ENCODE measurements at places on chromosomes 12 and 14.

DNA sequence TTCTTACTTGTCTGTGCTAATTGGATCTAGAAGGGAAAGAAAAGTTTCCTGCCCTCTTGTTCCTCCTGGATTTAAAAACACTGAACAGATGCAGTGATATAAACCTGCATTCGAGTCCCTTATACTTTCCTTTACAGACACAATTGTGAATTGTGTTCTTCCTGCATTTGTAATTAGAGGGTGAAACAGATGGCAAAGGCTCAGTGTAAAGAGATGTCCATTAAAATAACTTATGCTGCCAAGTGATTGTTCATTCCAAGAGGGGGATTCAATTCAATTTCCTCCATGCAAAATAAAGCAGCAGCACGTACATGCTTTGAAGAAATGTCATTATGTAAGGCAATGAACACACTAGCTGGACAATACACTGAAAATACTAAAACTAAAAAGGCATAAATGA, 248.3 kb upstream of the LRIG3 start:
- DNase-seq: no peak

DNA sequence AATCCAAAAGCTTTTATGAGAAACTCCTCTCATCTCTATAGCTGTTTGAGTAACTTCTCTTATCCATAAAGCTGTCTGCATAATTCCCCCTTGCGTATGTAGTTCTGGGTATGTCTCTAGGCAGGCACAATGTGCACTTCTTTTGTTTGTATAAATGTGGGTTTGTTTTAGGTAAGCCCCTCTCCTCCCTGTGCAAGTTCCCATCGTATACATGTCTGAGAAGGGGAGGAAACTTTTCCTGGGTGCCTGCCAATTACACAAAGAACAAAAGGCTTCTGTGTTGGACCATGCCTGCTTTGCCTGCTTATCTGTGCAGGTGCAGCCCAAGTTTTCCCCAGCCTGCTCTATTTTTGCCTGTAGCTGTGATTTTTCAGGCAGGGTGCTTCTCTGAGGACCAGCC, 96.7 kb downstream of the CCER1 start:
- no peak for DNase-seq

DNA sequence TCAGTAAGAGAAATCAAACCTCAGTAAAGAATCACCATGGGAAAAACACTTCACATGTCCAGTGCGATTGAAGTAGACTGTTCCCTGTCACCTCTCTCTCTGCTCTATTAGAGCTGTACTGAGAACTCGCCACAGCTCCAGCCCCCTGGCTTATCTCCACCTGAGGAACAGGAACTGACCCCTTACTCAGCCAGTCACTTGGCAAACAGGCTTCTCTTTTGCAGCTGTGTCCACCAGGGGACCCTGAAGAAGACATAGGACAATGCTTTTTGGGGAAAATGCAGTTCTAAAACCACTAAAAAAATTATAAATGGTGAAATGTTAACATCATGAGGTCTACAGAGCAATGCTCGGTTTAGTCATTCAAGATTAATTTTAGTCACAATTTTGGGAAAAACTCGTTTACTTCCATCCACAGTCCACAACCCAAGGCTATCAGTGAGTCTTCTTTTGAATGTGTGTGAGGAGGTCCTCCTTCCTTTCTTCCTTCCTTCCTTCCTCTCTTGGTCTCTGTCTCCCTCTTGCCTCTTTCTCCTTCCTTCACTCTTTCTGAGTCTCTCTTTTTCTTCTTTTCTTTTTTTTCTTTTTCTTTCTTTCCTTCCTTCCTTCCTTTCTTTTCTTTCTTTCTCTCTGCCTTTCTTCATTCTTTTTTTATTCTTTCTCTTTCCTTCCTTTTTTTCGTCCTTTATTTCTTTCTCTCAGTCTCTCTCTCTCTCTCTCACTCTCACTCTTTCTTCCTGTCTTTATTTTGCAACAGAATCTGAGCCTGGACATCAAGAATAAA, 1189.5 kb upstream of the TMEM132C start:
- DNase-seq: no peak

- no peak for DNase-seq
Measured at GRCh38 chr14:57746563-57746962, 119.3 kb downstream of the SLC35F4 start.

- DNase-seq: no peak
Measured at GRCh38 chr14:54724676-54725325, 157.9 kb downstream of the SAMD4A start.
